NCI-H187 (cell line): ENCODE measurements at places on chromosomes 5 and 9.

GRCh38 chr9:81649475-81650240, 39.7 kb downstream of the TLE1 start:
- DNase-seq, result peak; percentile 4

- no peak for DNase-seq
These were observed 9.9 kb upstream of the PLEKHG4B start for GRCh38 chr5:82097-82496.

GRCh38 chr5:168753691-168754254, 174.6 kb upstream of the PANK3 start:
- no peak for DNase-seq

GRCh38 chr5:90934091-90934719, 375.6 kb downstream of the ADGRV1 start:
- DNase-seq, result no peak

DNA sequence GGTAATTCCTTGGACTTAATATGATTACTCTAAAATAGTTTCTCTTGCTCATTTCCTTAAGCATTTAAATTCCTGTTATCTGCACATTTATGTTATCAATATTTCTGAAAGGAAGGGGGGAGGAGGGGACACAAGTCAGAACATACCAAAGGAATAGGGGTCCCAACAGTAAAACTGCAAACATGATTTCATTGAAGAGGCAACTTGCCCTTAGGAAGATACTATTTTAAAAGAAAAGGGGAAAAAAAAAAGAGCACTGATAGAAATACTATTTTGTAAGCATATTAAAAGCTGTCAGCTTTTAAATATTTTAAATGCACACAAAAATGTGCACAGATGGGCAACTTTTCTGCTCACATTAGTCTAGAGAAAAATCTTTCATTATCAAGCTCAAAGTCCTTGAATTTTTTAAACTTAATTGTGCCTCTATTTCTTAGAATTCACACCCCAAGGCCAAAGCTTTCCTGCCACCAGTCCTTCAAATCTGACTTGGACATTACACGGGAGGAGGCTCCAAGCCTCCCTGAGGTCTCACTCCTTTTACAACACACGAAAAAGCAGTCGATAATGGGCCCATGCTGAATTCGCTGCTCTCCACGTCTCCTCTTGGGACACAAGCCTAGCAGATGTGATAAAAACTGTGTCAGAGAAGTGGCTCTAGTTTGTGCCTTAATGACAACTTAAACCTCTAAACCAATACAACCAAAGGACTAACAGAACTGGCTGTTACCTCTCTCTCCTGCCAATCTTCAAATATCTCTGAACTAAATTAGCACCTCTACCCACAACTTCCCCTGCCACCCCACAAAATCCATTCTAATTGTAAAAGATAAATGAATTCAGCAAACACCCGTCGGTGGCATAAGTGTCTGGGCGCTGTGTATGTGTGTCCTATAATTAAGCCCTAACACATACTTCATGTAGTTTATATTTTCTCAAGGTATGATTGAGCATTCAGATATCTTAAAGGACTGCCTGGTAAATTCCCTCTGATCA, 154.3 kb downstream of the DENND1A start:
- DNase-seq, result no peak

GRCh38 chr5:56172241-56172640, 60.9 kb downstream of the ANKRD55 start:
- no peak for DNase-seq

- no peak for DNase-seq
These were observed 889.6 kb downstream of the DTWD2 start for GRCh38 chr5:118098716-118099115.

DNA sequence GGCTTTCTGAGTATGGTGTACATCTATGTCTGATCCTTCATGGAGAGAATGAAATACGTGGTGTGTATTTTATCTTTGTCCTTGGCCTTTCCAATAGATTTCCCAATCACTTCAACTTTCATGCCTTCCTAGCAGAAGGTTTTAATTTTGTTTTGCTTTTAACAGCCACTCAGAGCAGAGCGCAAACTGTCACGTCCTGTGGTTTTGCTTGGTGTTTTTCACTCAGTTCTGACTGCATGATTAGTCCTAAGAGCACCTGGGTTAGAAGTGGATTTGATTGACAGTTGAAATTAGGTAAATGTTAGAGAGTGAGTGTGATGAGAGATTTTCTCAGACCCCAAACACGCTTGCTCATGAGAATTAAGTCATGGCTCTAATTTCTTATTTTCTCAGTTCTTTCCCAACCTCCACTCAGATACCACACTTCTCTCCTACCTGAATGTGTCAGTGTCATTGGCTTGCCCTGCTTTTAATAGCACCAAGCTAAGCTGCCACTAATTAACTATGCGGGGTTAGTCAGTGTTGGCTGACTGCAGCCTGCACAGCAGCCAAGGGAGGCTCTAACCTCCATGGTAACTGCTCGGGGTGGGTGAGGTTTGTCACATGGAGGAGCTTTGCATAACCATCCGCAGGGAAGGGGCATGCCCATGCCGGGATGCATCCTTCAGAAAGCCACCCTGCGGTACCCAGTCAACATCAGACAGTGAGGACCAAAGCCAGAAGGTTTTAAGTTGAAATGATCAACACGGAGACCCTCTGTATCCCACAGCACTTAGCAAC, 173.4 kb downstream of the NR3C1 start:
- DNase-seq, result no peak

- no peak for DNase-seq
These were observed 2.7 kb downstream of the NDST1 start for GRCh38 chr5:150510460-150511263.

DNA sequence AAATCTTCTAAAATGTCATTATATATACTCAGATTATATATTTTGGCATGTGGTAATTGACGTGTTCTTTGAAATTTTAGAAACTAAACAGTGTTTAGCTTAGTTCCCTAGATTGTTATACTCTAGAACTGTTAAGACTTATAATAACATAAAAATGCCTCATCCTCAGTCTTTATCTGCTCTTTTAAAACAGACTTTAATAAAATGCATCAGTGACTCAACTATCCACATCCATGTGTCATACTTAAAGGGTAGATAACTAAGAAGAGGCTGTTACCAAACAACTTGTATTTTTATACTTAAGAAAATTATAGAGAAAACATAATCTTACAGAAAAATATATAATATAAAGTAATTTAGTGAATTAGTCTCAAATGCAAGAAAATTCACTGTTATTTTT, 15.2 kb downstream of the NFIL3 start:
- no peak for DNase-seq
